ENCODE measurements at places on chromosomes 5 and 9. TPM values are rescaled to one million over a fixed set of nuclear protein-coding genes. Genes with fewer than 3 reads are reported as not detected.

GRCh38 chr9:33437898-33438297 lies 9.5 kb downstream of the AQP3 start:
- DNase-seq = no peak

DNA sequence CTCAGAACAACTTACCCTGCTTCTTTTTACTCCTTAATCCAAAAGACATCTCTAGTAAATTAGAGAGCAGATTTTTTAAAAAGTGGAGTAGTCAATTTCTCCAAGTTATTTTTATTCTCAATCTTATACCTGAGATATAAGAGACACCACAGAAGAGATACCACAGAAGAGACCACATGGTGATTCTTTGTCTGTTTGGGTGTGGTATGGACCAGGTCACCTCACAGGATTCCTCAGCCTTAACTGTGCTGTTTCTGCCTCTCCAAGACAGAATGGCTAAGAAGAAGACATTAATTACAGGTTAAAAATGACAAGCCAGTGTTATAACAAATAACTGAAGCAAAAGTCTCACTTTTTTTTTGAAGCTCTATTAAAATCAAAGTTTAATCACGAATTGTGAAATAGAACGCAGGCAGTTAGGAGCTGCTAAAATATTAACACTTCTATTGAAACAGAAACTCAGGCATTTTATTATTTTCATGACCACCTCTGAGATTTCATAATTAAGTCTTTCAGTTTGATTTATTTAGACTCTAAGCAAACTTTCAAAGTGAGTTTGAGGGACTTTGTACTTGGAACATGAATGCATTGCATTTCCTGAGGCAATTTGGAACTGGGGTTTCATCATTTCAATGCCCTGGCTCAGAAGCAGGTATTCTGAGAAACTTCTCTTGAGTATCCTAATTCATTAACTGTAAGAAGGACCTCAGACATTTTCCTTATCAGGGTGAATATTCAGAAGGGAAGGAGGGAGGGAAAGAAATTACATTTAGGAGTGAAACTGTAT lies 280.7 kb downstream of the KCTD16 start:
- no peak for DNase-seq

Gene KCNT1
- total RNA-seq = not detected

GRCh38 chr5:25891691-25892090 lies 1146.7 kb downstream of the CDH9 start:
- no peak for DNase-seq

Gene TMEM171
- total RNA-seq = 0.64 TPM

Gene SMIM33
- not detected for total RNA-seq

GRCh38 chr5:151935135-151935695 lies 10.6 kb upstream of the GLRA1 start:
- DNase-seq = no peak

Gene IL9
- total RNA-seq = not detected

- DNase-seq = no peak
These were observed 28.4 kb upstream of the LTC4S start for GRCh38 chr5:179765400-179765799.

DNA sequence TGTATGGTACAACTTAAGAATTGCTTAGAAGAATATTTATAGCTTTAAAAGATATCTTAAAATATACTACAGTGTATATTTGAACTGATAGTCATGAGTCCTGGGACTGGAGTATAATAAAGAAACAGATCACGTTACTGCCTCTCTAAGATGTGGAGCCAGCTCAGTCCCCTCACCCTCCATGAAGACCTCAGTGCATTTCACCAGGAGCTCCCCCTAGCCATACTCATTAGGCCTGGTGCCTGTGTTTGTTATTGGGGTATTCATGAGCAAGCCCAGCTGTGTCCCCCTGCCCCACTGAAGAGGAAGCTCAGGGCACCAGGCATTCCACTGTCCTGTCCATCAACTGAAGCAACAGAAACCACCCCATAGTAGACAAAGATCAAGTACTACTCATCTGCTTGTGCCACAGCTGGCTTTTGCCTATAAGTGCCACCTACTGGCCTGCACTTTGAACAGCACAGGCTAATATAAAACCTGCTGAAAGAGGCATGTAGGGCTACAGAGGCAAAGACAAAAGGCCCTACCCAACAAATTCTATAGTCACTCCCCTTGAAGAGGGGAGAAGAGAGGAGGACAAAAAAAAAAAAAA lies 850.2 kb upstream of the NUDT12 start:
- DNase-seq = no peak

DNA sequence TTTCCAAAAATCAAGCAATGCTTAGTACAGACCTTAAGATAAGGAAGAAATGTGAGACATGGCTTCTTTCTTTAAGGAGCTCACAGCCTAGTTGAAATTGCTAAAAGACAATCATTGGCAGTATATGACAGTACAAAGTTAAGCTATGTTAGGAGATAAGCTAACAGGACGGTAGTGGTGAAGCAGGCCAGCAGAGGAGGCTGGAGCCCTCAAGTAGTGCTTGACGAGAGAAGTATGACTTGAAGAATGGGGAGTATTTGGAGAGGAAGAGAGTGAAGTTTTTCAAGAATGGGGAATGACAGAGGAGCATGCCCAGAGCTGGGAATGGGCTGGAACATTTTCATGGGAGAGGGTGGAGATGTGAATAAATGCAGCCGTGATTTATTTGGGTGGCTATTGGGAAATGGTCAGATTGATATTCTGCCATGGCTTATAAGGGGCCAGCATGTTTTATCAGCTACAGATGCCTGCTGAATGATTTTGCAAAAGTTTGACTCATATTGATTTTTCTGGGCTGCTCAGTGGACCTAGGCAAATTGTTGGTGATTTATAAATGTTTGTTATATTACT lies 43.7 kb downstream of the LURAP1L start:
- DNase-seq = no peak

GRCh38 chr5:36418152-36418979 lies 116.7 kb upstream of the RANBP3L start:
- DNase-seq = no peak

DNA sequence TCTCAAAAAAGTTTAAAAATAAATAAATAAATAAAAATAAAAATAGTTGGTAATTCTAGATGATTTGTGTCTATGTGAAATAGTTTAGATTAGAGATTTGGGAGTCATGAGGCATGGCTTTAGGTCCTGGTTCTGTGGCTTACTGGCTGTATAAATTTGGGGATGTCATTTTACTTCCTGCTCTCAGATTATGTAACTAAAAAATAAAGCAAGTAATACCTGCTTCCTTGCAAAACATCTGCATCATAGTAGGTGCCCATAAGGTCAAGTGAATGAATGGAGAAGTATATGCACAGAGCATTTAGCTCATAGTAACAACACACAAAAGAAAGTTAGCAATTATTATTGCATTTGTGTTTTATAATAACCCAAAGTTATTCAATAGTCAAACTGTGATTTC lies 287.7 kb upstream of the TLE4 start:
- DNase-seq = no peak

Gene ZNF879
- total RNA-seq = 13.8 TPM

Gene PCDHGB4
- total RNA-seq = 8.9 TPM

GRCh38 chr5:78756858-78757257 lies 108.3 kb upstream of the LHFPL2 start:
- DNase-seq = no peak

Gene ENHO
- total RNA-seq = 0.33 TPM

Data from breast epithelium (tissue), 4 donors.